Brain (organoid and tissue), 16 donors: ENCODE measurements at places on chromosomes 11 and 22.

GRCh38 chr11:35404388-35404775 lies 15.0 kb downstream of the SLC1A2 start:
- DNase-seq: no peak

DNA sequence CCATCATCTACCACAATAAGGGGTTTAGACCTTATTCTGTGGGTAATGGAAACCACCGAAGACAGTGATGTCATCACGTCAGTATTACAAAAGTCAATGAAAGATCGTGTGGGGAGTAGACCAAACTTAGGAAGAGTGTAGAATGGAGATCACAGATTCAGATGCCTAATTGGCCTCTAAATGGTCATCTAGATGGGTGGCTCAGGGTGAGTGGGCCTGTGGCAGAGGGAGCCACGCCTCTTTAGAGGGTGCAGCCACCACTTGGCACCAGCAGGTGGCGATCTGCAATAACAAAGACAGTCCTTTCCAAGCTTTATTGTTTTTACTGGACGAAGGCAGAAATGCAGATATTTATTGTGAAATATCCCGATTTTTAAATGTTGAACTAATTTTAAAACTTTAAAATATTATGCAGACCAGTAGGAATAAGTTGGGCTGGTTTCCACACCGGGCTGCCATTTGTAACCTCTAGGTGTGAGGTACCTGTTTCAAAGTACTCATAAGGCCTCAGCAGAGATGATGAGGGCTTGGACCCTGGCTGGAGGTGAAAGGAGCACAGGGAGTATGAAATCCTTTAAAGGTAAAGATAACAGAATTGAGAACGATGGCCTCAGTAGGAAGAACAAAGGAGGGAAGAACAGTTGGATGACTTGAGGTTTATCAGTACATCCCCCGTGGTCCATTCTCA lies 222.0 kb downstream of the DBX1 start:
- DNase-seq: no peak

DNA sequence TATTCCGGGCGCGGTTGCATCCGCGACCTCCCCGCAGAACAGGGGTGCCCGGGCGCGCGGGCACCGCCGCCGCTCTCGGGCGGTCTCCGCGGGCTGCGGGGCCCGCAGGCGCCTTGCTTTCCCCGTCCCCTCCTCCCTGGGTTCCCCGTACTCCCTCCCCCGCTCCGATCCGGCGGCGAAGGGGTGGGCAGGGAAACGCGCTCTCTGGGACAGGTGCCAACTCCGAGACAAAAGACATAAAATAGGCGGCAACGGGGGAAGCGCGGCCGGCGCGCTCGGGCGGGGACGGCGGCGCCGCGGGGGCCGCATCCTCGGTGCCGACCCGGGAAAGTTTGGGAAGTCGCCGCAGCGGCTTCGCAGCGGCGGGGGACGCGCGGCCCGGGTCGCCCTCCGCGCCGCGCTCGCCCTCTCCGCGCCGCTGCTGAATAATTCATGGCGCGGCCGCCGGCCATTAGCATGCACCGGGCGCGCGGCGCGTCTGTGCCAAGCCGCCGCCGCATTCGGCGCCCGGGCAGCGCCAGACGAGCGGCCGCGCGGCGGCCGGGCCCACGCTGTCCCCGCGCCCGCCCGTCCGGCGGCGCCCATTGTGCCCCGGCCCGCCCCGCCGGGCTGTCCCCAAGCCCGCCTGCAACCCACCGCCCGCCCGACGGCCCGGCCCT lies 78.7 kb upstream of the PPARA start:
- peak; percentile 97 for DNase-seq

DNA sequence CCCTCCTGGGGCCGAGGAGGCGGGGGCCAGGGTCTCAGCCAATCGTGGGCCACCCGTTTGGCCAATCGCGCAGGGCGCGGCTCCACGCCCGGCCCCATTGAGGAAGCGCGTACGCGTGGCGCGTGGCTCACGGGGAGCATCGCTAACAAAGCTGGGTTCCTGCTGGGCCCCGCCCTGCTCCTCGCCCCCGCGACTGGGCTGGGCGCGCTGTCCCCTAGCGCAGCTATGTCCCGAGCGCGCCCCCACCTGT lies 614 bp upstream of the ASCL2 start:
- DNase-seq: peak; percentile 85

- peak; percentile 55 for DNase-seq
These were observed 354.1 kb downstream of the NTM start for GRCh38 chr11:131724436-131724975.

GRCh38 chr22:23219822-23220484 lies 39.6 kb downstream of the BCR start:
- no peak for DNase-seq

DNA sequence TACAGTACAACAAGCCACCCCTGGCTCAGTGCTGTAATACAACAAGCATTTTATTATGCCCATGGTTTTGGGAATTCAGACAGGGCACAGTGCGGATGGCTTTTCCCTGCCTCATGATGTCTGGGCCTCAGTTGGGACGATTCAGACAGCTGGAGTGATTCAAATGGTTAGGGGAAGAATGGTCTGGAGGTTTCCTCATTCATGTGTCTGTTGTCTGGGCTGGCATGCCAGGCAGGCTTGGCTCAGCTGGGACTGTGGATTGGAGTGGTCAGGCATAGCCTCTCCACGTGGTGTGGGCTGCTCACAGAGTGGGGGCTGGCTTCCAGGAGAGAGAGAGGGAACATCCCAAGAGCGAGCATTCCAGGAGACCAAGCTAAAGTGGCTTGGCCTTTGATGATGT lies 164.4 kb downstream of the C11orf91 start:
- DNase-seq: no peak

GRCh38 chr22:47112994-47113852 lies 350.8 kb downstream of the TBC1D22A start:
- no peak for DNase-seq

- no peak for DNase-seq
These were observed 19.5 kb downstream of the CRELD2 start for GRCh38 chr22:49937758-49938564.

DNA sequence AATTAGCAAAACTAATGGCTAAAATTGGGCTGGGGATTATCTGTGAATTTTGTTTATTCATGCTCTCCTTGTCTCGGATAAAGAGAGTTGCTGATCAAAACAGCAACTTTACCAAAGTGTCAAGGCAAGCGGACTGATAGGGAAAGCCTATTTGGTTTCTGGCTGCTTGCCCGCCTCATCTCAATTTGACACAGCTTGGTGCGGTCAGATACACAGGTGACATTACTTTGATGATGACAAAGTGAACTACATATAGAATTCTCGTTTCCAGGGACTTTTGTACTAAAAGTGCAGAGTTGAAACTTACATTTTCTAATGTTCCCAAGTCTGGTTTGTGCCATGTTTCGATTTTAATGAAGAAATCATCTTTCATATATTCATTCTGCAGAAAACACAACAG lies 22.8 kb downstream of the PITPNB start:
- no peak for DNase-seq

GRCh38 chr11:111472228-111472627 lies 40.0 kb downstream of the BTG4 start:
- DNase-seq: no peak

DNA sequence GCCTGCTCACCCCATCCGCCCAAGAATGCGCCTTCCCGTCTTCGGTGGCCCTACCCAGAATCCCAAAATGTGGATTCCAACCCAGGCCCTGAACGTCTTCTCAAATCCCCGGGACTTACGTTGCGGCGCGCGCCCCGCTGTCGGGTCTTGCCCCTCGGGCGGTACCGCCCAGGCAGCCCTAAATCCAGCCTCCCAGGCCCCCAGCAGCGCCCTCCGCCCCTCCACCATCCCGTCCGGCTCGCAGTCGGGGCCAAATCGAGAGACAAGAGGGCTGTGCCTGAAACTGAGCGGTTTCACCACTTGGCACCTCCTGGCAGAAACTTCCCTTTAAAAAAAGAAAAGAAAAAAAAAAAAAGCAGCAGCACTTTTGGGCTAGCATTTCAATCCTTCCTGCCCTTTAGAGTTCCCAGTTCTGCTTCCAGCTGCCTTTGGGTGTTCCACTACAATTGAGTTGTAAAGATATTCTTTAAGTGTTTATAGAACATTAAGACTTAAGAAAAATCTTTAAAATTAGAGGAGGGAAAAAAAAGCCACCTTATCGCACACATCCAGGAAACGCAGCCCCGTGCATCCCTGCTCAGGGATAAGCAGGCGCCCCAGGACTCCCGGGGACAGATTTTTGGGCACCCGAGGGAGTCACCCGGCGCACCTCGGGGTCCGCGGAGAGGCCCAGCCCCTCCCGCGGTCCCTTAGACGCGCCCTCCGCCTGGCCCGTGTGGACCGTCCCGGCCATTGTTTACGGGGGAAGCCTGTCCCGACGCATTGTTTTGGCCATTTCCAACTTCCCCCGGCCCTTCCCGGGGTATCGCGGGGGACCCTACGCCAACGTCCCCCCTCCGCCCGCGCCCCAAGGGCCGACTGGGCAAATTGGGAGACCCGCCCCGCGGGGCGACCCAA lies 57.6 kb downstream of the KCNJ4 start:
- no peak for DNase-seq

- no peak for DNase-seq
These were observed 6.2 kb upstream of the PIM3 start for GRCh38 chr22:49954354-49954753.

DNA sequence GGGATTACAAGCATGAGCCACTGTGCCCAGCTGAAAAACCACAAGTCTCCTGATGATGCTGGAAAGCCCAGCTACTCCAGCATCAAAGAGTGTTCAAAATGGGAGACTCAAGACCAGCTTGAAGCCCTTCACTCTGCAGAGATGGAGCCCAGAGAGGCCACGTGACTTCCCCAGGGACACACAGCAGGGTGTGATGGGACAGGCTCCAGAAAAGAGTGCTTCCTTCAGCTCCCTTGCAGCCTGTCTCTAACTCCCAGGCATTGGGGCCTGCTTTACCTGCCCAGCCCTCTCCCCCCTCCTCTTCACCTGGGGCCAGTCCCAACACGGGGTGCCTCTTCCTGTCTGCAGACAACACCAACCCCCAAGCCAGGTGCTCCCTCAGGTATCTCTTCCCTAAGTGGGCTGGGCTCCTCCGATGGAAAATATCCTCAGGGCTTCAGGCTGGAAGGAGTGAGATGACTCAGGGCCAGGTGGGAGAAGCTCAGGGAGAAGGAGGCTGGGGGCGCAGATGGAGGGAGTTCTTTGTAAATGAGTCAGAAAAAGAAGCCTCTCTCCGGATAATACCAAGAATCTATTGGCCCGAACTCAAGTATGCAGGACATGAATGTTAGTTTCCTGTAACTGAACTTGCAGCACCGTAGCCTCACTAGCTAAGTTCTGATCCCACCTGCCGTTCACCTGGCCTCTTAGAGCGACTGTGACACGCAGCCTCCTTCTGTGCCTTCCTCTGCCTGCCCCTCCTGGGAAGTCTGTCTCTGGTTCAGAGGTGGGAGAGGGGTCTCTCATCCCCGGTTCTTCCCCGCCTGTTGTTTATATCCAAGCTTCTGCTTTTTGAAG lies 326.6 kb downstream of the MN1 start:
- no peak for DNase-seq

DNA sequence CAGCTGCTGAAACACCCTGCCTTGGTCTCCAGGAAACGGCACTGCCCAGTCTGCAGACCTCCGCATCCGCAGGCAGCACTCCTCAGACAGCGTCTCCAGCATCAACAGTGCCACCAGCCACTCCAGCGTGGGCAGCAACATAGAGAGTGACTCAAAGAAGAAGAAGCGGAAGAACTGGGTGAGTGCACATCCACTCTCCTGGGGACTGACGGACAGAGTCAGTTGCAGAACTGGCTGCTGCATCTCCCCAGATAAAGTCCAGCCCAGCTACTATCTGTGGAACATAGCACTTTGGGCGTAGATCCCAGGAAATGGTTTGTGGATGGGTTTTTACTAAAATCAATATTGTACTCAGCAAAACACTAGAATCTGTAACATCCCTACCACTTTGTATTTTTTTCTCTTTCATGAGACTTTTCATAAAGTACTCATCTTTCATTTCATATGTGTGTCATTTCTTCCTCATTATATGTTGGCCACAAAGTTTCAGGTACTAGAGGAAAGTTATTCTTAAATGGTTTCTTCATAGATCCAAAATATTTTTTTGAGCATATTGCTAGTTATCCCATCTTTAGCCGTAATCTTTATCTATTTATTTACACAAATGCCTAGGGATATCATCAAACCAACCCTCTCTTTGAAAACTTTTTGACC lies 80.1 kb downstream of the DBX1 start:
- DNase-seq: no peak

DNA sequence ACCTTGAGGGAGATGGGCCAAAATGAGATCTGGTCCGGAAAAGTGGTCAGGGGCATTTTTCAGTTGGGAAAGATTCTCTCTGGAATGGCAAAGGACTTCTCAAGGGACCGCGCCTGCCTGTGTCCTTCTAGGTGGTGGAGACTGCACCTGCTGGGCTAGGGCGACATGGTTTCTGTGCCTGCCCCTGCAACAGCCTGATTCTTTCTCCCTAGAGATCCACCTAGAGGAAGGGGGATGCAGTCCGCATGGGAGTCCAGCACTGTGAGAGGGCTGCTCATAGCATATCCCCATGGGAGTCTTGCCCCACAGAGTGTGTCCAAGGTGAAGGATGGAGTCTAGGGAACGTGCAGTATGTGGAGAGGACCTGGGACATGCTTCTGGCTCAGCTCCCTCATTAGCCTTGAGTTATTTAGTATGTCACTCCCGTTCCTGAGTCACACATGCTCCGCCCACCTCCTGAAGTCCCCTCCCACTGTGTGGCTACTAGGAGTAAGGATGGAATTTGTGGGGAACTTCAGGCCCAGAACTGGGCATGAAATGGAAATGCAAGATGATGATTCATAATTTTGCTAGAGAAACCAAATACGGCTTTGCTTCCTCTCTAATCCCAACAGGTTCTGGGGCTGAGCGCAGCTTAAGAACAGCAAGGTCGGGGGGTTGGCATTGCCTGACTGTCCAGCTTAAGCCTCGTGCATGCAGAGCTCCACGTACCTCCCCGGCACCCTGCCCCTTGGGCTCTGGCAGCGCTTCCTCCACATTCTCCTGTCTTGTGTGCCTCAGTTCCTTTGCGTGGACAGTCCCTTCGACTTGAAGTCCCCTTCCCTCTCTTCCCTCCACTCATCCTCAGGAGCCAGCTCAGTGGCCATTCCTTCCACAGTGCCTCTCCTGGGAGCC lies 35.0 kb downstream of the GRIK4 start:
- DNase-seq: no peak

GRCh38 chr22:39773976-39774539 lies 119.5 kb downstream of the ENTHD1 start:
- peak; percentile 94 for DNase-seq

DNA sequence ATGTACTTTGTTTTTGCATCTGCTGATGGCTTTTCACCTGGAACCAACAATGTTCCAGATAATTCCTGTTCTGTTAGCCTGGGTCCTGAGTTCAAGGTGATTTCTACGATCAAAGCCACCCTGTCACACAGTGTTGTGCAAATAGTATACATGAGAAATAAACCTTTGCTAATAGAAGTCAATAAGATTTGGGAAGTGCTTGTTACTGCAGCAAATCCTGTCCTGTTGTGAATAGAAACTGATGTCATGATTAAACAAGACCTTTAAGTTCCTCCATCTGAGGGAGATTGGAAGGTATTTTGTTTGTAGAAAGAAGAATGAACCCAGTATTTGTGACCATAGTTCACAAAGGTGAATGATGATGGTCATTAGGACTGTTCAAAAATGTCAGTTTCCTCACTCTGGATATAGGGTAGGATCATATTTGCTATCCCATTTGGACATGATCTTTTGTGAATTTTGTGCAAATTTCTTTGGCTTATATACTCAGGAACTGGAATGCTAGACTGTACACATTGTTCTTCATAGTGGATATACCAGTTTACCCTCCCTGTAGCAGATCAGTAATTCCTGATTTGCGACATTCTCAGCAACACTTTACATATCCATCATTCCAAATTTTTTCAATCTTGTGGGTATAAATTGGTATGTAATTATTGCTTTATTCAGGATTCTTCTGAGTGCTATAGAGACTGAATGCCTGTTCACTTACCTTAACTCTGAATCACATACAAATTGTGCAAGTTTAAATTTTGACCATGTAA lies 428.5 kb downstream of the METTL15 start:
- no peak for DNase-seq

- no peak for DNase-seq
These were observed 32.4 kb downstream of the VSIG10L2 start for GRCh38 chr11:125978181-125978716.
